ELF-1 (cell line): ENCODE measurements at places on chromosomes 11 and 22.

DNA sequence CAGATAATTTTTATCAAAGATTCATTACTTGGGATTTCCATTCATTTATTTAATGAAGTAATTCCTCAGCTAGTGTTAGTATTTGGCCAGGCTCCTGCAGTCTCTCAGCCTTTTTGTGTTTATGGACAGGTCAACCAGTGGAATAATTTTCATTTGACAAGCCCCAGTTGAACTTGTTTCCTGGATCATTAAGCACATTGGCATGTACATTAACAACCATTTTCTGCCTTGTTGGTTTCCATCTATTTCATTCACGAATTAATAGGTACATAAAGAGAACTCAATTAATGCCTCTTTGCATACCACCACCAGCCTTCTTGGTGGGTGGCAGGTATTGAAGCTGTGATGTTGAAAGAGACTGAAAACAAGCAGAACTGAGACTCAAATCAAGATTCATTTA lies 745.2 kb downstream of the KCNA4 start:
- no peak for DNase-seq

DNA sequence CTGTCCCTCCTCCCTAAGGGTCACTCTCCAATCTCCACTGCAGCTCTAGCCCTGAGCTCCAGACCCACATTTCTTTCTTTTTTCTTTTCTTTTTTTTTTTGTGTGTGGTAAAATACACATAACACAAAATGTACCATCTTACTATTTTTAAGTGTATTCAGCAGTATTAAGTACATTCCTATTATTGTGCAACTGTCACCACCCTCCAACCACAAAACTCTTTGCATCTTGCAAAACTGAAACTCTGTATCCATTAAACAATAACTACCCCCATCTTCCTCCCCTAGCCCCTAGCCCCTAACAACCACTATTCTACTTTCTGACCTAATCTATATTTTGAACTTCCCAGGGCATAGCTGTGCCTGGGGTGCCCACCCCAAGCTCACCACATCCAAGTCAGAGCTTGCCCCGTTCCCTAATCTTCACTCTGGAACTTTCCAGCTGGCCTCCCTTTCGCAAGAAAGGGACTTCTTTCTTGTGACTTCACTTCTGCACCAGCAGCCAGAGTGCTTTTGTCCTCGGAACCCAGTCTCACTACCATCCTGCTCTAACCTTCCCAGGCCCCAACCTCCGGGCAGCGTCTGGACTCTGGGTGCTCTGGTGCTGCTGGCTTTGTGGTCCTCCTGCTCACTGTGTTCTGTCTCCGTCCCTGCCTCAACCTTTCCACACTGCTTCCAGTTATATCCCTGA lies 30.7 kb downstream of the PARVG start:
- DNase-seq: no peak

DNA sequence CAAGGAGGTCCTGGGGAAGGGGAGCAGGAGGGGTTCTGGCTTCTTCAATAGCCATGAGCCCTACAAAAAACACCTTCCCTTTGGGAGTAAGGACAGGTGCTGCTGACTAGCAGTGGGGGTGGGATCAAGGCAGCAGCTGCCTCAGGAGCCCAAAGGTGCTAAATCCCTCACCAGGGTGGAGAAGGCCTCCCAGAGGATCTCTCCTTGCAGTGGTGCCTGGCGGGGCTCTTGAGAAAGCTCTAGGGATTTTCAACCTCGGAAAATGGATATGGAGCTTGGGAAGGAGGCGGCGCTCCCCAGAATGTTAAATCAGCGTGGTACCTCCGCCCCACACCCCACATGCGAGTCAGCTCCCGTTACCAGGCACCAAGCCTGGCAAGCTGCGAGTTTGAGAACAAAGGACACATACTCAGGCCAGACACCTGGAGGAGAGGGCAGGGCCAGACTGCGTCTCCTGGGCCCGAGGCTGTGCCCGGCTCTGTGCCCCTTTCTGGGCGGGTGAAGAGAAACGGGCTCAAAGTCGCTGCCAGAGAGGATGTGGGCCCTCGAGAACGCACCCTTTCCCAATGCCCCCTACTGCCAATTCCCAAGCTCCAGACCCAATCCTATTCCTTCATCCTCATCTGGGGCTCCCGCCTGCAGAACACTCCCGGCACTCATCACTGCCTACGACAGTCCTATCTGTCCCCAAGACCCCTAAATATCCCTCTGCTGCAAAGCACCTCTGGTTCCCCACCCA lies 139.0 kb downstream of the BRD1 start:
- DNase-seq: no peak

GRCh38 chr11:93845181-93846092 lies 5.0 kb downstream of the VSTM5 start:
- DNase-seq: no peak

- peak; percentile 59 for DNase-seq
Observed at GRCh38 chr11:119696378-119697222, 32.4 kb downstream of the NECTIN1 start.
